CD4-positive, alpha-beta T cell treated with Interleukin-1 beta for 1 hour (primary cell): ENCODE measurements at places on chromosomes 13 and 19.

GRCh38 chr13:30735872-30736175, 481 bp downstream of the ALOX5AP start:
- no peak for DNase-seq

DNA sequence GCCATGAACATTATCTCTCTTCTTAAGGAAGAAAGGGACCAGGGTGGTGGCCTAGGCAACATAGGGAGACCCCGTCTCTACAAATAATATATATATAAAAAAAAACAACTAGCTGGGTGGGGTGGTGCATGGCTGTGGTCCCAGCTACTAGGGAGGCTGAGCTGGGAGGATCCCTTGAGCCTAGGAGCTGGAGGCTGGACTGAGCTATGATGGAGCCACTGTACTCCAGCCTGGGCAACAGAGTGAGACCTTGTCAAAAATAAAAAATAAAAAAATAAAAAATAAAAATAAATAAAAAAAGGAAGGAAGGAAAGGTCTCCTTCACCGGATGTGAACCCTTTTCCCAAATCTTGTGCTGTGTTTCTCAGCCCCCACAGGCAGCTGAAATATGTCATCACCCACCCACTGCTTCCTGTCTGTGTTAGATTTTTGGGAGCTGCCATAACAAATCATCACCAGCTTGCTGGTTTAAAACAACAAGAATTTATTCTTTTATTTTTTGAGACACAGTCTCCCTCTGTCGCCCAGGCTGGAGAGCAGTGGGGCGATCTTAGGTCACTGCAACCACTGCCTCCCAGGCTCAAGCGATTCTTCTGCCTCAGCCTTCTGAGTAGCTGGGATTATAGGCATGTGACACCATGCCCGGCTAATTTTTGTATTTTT, 9.5 kb upstream of the TSPAN16 start:
- no peak for DNase-seq

DNA sequence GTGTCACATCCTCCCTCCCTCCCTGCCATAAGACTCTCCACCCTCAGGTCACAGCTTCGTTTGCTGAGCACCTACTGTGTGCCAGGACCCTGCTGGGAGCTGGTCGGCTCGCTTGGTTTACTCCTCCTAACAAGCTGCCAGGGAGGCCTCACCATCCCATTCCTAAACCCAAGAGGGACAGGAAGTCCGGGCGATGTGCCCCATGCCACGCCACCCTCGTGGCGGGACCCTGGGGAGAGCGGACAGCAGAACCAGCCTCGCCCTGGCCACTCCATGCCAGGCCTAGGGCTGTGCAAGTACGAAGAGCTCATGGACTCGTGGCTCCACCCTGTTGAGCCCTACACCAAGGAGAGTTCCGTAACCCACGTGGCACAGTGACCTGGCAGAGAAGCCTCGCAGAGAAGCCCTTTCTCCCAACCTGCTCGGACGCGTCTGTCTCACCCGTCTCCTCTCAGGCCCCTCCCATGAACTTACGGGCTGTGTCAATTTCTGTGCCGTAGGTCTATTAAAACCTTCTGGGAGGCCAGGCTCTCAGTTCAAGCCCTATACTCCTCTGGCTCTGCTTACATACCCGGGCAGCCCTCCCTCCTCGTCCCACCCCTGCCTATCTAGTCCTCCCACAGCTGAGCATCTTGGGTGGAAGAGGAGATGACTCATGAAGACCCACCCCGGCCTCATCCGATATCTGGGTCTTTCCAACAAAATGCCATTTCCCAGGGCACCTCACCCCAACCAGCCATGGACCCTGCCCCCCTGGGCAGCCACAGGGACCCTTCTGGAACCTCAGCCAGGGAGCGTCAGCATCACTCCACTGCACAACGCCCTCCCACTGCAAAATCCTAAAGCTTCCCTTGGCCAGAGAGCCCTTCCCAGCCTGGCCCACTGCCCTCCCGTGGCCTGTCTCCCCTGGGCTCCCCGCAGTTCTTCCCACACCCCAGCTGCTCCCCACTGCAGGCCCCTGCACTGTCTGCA, 2.6 kb downstream of the UBXN6 start:
- DNase-seq = no peak

GRCh38 chr13:25394402-25395060, 22.8 kb downstream of the ATP8A2 start:
- DNase-seq = no peak

- no peak for DNase-seq
Measured at GRCh38 chr19:5877427-5877826, 7.1 kb upstream of the FUT5 start.

- peak; percentile 91 for DNase-seq
Measured at GRCh38 chr19:51339687-51340656, 2.0 kb downstream of the VSIG10L start.

DNA sequence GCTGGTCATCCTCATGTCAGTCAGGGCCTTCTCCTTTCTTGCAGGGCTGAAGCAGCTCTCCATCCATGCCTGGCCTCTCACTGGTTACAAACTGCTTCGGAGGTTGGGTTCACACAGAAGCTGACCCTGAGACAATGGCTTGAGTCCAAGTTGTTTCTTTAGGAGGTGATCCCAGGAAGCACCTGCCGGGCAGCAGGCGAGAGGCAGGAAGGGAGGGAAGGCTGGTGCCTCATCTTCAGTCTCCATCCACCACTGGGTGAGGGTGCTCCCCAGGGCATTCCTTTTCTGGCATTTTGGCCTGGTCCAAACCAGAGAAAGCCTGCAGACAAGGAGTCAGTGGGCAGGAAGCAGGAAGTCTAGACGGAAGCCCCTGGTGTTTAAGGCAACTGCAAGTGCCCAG, 17.6 kb upstream of the SPATA13 start:
- DNase-seq = no peak

GRCh38 chr19:34471906-34472700, 9.5 kb upstream of the WTIP start:
- no peak for DNase-seq

GRCh38 chr13:33550885-33551284, 265.3 kb upstream of the STARD13 start:
- DNase-seq = no peak

DNA sequence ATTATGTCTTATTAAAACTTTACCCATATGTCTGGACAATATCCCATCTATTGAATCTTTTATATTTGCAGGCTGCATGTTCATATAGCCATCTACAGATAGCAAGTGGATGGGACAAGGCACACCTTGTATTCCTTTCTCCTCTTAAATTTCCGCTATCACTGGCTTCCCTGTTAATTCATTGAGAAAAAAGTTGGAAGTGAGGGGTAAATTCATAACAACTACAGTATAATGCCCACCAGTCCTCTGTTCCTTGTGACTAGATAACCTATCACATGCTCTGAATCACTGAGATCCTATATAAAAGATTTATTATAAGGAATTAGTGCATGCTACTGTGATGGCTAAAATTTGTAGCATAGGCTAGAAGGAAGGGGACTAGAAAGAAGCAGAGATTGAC, 1005.8 kb upstream of the ATXN8OS start:
- no peak for DNase-seq

- no peak for DNase-seq
Measured at GRCh38 chr13:79904581-79904980, 423.6 kb downstream of the NDFIP2 start.

- no peak for DNase-seq
Measured at GRCh38 chr19:418761-419671, 10.1 kb upstream of the C2CD4C start.

- no peak for DNase-seq
Measured at GRCh38 chr13:85408415-85408814, 390.8 kb downstream of the SLITRK6 start.

GRCh38 chr19:39792999-39793546, 14.4 kb downstream of the LEUTX start:
- DNase-seq = peak; percentile 70

DNA sequence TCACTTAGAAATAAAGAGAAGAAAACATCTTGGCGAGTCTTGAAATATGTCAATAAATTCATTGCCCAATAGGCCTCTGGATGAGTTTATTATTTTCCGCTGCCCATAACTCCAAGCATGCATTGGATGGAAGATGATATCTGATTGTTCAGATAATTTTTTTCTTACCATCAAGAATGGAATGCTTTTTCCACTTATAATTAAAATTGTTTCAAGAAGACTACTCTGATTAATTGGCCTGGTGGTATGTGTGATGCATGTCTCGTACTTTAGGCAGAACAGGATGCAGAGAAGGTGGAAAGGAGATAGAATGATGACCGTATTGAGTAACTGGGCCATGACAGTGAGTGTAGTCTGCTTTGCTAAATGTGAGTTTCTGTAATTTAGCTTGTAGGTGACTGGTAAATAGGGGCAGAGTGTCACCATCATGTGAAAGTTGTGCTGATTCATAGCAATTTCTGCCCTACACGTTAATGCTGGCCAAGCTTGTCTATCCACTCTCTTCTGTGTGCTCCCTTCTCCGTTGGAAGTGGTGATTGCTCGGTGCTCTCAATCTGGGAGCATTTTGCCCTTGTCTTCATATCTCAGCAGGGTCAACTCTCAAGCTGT, 13.5 kb upstream of the SPATA13 start:
- no peak for DNase-seq

- DNase-seq = no peak
Measured at GRCh38 chr13:51331354-51331861, 8.1 kb upstream of the SERPINE3 start.

GRCh38 chr19:2394442-2395292, 32.7 kb downstream of the TIMM13 start:
- DNase-seq = peak; percentile 24

- DNase-seq = no peak
Measured at GRCh38 chr13:87677496-87678371, 6.6 kb downstream of the SLITRK5 start.

- DNase-seq = no peak
Measured at GRCh38 chr19:16234552-16235445, 37.1 kb downstream of the AP1M1 start.

GRCh38 chr13:106423530-106423929, 111.9 kb downstream of the EFNB2 start:
- no peak for DNase-seq

DNA sequence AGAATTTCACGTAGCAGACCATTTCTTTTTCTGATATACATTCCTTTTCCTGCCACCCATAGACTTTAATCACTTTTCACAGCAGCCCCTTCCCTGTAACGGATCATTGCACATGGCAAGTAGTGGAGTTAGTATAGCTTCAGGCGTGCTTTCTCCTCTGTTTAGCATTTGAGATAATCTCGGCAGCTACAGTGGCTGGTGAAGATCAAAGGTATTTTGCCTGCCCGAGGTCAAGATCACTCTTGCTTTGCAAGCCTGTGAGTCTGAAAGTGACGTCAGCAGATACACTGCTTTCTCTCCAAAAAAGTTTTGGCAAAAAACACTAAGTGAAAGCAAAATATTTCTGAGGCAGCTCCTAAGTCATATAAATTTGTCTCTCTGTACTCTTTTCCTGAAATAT, 260.0 kb downstream of the NDFIP2 start:
- no peak for DNase-seq

DNA sequence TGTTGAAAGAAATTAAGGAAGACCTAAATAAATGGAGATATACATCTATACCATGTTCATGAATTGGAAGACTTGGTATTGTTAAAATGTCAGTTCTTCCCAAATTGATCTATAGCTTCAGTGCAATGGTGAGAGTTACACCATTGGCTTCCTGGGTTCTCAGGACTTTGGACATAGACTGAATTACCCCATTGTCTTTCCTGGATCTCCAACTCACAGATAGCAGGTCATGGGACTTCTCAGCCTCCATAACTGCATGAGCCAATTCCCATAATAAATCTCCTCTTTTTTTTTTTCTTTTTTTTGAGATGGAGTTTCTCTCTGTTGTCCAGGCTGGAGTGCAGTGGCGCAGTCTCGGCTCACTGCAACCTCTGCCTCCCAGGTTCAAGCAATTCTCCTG, 38.7 kb downstream of the CCNE1 start:
- no peak for DNase-seq

DNA sequence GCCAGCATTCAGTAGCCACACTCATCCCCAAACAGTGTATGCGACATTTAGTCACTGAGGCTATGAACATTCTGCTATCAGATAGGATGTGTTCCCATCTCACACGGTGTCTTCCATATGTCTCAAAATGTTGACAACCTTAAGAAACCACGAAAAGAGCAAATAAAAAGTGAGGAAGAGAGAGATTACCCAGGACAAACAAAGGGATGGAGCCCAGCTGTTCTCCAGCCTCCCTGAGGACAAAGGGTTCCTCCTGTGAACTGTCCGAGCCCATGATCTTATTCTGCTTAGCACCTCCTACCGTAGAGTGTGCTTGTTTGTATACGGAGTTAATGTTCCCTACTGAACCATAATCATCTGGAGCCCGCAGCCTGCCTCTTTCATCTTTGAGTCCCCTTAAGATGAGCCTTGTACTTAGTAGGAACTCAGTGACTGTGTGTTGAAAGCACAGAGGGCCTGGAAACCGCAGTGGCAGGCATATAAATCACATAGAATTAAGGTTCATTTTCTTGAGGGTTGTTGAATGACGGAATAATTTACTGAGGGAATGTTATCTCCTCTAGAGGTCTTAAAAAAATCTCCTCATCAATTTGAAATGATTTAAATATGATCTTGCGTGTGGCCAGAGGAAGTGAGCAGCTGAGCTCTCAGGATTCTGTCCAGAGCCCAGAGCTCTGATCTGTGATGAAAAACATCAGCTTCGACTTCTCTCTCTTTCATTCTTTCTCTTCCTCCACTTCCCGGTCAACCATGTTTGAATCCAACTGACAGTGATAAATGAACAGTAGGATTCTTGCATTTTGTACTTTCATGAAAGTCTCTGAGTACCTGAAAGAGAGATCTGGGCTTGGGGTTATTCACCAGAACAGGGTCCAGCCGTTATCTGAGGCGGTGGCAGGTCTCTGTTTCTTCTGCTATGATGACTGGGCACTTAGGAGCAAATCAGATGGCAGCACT, 200.5 kb downstream of the KLF5 start:
- DNase-seq = no peak

DNA sequence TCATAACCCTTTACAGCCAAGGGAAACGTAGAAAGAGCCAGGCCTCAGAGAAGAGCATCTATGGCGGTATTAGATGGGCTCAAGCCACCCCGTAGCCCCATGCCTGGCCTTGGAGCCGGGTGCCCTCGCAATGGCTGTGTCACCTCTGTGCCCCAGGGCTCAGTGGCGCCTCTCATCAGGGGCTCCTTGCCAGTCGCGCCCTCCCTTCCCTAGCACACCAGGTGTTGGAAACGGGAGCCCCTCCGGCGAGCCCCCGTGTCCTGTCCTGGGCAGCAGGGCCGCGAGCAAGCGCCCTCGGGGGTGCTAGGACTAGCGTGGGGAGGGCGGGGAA, 453 bp downstream of the ZNF256 start:
- DNase-seq = no peak

DNA sequence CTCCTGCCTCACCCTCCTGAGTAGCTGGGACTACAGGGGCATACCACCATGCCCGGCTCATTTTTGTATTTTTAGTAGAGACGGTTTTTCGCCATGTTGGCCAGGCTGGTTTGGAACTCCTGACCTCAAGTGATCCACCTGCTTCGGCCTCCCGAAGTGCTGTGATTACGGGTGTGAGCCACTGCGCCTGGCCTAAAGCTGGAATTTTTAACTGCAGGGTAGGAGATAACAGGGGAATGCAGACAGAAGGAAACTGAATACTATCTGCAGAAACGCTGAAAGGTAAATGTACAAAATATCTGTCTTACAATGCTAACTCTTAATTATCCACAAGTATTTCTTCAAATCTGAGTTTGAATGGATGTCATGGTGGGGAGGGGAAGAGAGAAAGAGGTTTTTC, 13.8 kb downstream of the TMTC4 start:
- no peak for DNase-seq
